Fibroblast of mammary gland (primary cell): ENCODE measurements at places on chromosomes 3 and 15.

DNA sequence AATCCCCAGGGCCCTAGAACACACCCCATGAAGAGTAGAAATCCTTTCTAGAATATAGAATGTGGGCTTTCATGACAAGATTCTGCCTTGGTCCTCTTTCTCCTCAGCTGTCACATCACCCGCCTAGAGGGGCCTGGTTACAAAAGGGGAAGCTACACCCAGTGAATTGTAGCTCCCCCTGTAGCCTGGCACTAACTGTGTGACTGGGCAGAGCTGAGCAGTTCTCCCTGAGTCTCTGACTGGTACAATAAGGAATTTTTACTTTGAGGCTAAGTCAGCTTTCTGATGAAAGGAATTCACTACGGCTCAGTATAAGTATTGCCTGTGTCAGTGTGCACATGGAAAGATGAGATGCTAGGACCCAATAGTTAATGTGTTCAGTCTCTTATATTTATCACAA is 28.7 kb upstream of the ZNF148 start:
- no peak for DNase-seq

DNA sequence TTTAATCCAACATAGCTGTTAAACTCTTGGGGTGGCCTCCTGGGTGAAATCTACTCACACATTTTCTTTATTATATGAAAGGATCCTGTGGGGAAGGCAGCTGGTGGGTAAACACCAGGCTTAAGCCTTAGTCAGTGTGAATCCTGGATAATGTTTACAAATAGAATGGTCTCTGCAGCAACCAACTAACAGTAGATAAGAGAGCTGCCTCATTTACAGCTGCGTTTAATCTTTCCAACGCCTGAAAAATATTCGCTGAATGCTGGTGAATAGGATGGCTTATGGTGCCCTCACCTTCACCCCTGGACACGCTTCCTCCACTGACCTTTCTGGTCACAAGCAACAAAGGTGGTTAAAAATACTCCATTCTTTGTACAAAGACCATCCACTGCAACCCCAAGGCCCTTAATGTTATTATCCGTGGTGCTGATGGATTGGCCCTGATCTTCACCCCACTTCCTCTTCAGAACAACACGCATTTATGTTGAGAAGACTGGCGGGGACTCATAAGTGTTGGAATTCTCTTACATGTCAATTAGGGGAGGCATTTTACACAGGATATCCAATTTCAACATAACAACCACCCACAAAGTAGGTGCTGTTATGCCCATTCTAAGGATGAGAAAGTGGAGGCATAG is 120.0 kb upstream of the FRMD4B start:
- DNase-seq = no peak

- no peak for DNase-seq
These were observed 2.0 kb downstream of the MAP2K5 start for GRCh38 chr15:67544475-67544874.

GRCh38 chr3:47802734-47803479 is at the start of gene DHX30:
Gene DHX30 (plus strand): TSS chr3:47803138. CDS start chr3:47810684, 7,546 bp downstream.
- DNase-seq = peak; percentile 78

DNA sequence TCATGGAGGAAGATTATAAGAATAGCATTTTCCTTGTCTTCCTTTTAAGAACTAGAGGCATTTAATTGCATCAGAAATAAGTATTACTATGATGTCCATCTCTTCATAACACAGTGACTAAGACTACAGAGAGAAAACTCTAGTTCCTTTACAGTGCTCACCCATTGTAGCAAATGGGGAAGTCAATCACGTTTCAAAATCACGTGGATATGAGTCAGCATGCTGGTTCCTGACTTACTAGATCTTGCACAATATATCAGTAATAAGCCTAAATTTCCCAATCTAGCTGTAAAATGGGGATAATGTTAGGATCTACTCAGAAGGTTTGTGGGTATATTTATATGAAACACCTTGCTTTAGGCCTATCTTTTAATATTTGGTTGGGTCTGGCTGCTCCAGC is 254.8 kb upstream of the EOMES start:
- DNase-seq = peak; percentile 91

DNA sequence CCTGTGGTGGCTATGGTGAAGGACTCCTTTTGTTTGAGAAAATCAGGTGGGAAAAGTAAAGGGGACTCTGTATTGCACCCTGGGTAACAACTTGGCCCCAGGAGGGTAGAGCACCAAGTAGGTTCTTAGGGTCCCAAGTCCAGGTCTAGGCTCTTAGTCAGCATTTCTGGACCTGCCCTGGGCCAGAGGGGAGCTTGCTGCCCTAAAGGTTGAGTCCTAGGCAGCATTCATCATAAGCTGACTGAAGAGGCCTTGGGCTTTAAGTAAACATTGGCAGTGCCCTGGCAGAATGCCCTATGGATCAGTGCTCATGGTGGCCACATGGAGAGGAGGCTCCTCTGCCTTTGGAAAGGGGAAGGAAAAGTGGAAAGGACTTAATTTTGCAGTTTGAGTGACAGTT is 268.5 kb upstream of the CTNNB1 start:
- DNase-seq = no peak

DNA sequence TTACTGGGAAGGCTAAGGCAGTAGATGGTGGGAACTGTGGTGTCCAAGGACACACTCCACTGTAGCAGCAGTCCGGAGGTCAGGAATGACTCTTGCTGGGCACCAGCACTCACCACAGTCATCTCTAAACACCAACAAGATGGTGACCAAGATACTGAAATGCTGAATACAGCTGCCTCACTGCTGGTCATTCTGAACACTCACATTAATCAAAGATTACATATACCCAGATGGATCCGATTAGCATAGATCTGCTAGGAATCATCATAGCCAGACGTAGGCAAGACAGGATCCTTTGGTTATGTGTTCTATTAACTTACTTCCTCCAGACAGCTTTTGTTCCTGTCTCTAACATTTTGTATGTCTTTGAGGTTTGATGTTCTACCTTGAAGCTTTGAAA is 134.9 kb upstream of the BFSP2 start:
- peak; percentile 46 for DNase-seq

GRCh38 chr3:184259878-184260723 is 1.3 kb downstream of the CAMK2N2 start:
- DNase-seq = no peak

DNA sequence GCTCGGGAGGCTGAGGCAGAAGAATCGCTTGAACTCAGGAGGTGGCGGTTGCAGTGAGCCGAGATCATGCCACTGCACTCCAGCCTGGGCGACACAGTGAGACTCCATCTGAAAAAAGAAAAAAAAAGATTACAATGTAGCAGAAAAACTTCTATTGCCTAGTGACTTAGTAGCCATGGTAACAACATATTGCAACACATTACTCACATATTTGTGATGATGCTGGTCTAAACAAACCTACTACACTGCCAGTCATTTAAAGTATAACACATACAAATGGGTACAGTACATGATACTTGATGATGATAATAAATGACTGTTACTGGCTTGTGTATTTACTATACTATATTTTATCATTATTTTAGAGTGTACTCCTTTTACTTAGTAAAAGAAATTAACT is 125.6 kb downstream of the PLOD2 start:
- DNase-seq = peak; percentile 58

DNA sequence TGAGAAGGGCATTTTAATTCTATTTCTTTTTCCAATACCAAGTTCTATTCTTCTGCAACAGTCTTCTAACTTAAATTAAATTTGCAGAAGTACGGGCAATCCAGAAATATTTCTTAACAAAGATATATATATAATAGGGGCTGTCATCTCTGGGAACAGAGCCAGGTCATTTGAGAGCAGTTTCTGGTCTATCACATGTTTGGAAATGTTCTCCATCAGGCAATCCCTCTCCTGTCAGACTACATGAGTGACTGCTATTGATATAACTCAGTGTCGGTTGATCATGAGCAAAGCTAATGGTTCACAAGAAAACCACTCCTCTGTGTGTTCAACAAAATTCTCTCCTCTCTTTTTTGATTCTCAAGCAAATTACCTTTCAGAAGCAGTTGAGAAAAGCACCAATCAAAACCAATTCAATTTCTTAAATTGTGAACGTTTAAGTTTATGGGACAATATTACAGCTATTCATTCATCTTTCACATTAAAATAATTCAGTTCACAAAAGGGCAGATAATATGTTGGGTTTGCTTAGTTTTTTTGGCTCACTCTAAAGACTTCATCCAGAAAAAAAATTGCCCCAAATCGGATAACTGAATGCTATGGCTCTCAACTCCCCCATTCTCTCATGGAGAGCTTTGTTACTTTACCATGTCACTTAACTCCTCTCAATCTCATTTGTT is 152.9 kb upstream of the TGFBR2 start:
- DNase-seq = peak; percentile 37

DNA sequence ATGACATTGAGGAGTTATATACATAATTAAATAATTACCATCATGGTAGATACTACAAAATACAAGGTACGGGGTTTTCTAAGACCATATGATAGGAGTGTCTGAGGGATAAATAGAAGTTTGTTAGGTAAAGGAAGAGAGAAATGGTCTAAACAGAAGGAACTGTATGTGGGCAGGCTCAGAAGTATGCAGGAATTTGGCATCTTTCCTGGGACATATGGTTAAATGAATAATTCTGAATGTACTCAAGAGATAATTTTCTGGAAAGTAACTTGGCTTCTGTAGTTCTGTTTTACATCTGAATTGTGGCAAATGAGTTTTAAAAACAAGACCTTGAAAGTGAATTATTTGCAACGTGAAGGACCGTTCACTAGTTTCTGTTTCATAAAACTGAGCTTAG is 17.5 kb downstream of the LMCD1 start:
- peak; percentile 93 for DNase-seq

GRCh38 chr3:126105691-126106187 is 21.8 kb upstream of the SLC41A3 start:
- no peak for DNase-seq

DNA sequence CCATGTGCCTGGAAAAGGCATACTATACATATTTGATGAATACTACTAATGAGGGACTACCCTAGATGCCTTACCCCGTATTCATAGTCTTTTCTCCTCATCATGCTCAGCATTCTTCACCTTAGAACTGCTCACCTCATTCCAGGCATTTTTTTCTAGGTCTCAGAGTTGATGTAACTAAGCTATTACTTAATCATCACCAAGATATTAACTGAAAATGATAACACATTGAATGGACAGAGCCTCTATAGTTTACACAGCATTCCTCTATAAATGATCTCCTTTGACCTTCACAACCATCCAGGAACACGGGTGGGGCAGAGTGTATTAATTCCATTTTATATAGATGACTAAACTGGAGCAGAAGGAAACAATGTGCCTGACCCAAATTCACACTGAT is 174.1 kb upstream of the DPH6 start:
- DNase-seq = no peak

DNA sequence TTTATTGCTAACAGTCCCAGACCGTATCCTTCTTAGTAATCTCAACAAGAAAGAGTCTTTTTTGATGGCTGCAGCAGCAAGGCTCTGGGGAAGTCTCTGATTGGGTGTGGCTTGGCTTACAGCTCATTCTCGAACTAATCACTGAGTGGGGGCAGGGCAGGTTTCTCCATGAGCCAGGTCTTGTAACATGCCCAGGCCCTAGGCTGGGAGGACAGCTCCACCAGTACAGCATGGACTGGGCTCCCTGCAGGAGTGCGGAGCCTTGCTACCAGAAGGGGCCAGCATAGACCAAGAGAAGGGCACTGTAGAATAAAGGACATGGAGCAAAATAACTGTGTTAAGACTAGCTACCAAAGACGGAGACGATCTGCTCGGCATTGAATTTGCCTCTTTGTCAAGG is 7.2 kb downstream of the CD276 start:
- peak; percentile 93 for DNase-seq
